Suppressor macrophage (primary cell): ENCODE measurements at places on chromosomes 5 and 9.

GRCh38 chr9:124126648-124127646, 115.4 kb downstream of the LHX2 start:
- DNase-seq: peak; percentile 77

DNA sequence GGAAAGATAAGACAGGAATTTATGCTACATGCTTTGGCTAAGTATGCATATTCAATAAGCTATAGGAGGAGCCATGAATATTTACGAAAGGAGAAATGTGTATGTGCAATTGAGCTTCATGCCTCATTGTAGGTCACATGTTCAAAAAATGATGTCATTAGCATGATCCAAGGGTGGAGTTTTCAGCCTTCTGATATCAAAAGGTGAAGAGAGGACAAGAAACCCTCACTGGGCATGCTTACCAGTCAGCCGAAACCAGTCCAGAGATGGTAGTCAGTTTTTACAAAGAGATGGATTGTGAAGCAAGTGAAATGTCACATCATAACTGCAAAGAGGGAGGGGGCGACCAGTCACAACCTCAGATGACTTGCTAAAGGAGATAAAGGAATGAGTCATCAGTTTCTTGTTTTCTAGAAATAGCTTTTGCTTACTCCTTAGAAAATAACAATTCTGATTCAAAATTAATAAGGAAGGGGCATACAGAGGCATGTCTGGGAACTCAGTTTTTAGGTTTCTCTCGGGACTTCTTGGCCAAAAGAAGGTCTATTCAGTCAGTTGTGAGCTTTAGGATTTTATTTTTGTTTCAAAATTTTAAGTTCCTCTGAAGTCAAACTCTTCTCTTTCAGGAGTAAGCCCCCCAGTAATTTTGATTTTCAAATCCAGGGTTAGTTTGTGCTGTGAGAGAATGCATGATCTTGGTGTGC, 1067.8 kb upstream of the EDIL3 start:
- no peak for DNase-seq

DNA sequence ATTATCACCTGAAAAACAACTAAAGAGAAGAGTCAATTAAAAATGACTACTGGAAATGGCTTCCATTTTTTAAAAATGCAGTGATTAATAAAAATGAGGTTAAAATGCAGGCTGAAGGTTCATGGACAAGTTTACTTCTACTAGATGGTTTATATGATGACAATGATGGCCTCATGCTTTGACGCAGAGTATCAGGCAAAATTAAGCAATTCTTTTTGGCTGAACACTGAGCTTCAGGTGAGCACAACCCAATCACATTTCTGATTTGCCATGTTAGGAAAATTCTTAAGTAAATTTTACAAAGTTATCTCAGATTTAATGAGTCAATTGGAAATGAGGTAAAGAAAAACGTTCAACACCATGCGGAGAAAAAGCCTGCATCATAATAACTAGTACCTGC, 22.3 kb downstream of the DMGDH start:
- no peak for DNase-seq

- DNase-seq: peak; percentile 37
Observed at GRCh38 chr9:72363236-72363635, 1.8 kb downstream of the ZFAND5 start.

- no peak for DNase-seq
Observed at GRCh38 chr5:68528821-68529273, 313.3 kb downstream of the PIK3R1 start.

- DNase-seq: no peak
Observed at GRCh38 chr5:168885324-168886120, 306.4 kb upstream of the PANK3 start.
